Central memory CD4-positive, alpha-beta T cell (primary cell): ENCODE measurements at places on chromosomes 4 and X.
A peak's percentile ranks its signal among the peaks of the same experiment; 100 is the strongest.

DNA sequence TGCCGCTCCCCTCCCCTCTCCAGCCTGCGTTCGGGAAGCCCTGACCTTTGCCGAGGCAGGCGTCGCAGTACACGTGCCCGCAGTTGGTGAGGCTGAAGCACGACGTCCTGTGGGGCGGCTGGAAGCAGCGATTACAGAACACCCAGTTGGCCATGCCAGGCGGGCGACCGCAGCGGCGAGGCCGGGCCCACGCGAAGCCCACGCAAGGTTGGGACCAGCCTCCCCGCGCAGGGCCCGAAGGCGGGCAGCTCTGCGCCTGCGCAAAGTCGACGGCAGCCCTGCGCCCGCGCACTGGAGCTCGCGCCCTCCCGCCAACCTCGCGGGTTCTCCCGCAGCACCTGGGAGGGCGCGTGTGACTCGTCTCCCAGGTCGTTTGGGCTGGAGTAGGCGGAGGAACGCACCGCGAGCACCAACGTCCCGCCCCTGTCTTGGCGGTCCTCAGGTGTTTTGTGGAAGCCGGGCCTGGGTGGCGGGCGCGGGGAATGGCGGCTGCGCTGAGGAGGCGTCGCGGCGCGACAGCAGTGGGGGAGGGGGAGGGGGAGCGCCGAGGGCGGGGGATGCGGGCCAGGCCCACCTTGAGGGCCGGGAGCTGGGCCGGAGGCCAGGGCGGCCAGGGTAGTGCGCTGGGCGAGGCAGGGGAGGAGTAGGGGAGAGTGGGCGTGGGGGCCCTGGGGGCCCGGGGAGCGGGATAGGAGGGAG, at the start of gene RNF212:
Gene RNF212 (minus strand): TSS at position 254 of the 699 bp plus-strand sequence. CDS start 100 bp downstream, at position 154.
- DNase-seq: peak; percentile 50

DNA sequence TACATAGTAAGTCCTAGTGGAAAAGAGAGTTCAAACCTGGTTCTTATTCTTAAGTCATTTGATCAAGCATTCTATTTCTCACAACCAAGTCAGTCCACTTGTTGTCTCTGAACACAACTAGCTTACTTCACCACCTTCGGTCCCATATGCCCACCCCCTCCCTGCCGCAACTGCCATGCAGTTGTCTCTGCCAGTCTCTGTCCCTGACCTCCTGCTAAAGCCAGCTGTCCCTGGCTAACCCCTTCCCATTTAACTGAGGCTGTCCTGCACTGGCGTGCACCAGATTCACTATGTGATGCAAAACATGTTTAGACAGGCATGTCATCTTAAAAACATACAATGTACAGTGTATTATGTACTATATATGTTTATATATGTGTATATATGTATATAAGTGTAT, 12.7 kb downstream of the FRAS1 start:
- no peak for DNase-seq

GRCh38 chr4:43898836-43899235, 549.8 kb downstream of the KCTD8 start:
- no peak for DNase-seq

- peak; percentile 36 for DNase-seq
Measured at GRCh38 chrX:63250253-63250868, 100.8 kb downstream of the SPIN4 start.

- no peak for DNase-seq
Measured at GRCh38 chr4:113851816-113852215, 90.3 kb upstream of the CAMK2D start.

GRCh38 chr4:146142768-146143167, 32.8 kb upstream of the LSM6 start:
- no peak for DNase-seq

DNA sequence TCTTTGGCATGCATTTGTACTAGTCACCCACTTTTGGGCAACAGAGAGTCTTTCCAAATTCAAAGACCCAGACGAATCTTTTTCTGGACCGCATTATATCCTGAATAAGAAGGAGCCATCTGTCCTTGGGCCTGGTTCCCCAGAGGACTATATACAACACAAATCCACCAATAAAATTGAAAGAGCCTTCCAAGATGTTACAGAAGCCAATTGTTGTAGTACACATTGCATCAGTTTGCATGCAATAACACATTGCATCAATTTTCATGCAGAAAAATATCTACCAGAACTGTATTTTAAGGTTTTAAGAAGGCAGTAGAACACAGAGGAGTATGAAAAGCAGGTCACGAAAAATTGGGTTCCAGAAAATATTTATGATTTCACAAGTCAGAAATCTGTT, 203.2 kb downstream of the HTR2C start:
- DNase-seq: no peak

DNA sequence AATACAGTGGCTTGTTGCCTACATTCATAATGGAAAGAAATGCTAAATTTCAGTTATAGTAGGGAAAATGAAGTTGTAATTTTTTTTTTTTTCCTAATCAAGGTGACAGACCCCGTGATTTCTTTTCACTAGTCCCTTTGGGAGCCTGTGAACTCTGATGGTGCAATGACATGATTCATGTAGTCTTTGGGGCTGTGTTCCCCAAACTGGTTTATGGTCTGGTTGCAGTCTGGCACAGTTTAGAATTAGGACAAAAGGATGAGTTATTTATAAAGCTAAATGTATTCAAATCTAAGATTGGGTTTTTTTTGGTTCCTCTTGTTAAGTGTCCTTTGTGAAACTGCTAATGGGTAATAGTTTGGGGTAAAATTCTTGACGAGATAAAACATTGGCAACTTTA, 66.0 kb downstream of the REPS2 start:
- no peak for DNase-seq

GRCh38 chr4:181592221-181592745, 650.9 kb upstream of the TENM3 start:
- no peak for DNase-seq

- DNase-seq: no peak
Measured at GRCh38 chr4:175035905-175036304, 117.7 kb downstream of the ADAM29 start.

DNA sequence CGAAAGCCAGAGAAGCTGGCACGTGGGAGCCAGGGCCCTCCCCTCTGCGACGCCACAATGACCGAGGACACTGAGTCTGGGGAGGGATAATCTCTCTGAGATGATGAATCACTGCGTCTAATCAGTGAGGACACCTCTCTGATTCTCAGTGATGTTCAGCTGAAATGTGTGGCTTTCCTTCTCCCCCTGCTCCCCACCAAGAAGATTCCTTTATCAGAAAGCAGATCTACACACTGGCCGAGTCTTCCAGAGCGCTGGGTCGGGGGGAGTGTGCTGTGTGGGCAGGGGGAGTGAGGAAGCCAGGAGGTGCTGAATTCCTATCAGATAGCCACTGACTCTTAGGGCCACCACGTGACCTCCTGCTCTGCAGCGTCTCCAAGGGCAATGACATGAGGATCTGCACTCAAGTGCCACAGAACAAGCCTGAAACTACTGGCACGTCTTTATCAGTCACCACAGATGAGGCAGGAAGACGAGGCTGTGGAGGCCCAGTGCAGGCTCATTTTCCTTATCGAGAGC, 89.2 kb downstream of the GATB start:
- no peak for DNase-seq

- DNase-seq: no peak
Measured at GRCh38 chr4:52892880-52893279, 30.8 kb downstream of the RASL11B start.

- DNase-seq: peak; percentile 66
Measured at GRCh38 chr4:119628281-119629141, at the start of gene PDE5A. PDE5A (minus strand) TSS chr4:119628804; CDS start chr4:119628671, 133 bp downstream.

DNA sequence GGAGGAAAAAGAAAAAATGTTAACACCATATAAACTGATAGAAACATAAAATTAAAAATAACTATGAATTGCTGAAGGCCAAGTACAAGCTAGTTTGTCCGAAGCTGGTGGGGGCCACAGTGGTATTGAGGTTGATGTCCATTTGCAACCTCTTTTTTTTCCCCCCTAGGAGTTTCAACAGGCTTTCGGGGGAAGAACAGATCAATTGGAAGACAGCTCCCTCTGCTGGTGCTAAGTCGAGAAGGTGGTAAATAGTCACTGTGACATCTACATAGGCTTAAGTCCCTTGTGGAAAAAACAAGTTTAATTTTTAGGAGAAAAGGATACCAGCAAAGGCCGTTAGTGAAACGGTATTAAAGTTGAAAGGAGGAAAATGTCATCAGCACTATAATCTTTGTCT, 115.7 kb upstream of the ZXDA start:
- peak; percentile 30 for DNase-seq

DNA sequence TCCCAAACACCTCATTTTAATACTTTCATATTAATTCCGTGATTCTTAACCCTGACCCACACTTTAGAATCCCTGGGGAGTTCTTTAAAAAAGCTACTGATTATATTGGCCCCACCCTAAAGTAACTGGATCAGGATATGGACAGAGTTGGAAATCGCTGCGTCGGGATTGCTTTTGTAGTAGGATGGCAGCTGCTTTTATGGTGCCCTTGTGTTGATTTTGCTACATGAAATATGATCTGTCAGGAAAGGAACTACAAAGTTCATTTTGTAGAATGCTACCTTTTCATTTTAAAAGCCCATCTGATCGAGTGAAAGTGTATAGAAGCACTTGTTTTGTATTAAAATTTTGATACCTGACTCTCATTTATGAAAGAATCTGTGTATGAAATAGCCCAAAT, 43.6 kb downstream of the TMEM131L start:
- no peak for DNase-seq

DNA sequence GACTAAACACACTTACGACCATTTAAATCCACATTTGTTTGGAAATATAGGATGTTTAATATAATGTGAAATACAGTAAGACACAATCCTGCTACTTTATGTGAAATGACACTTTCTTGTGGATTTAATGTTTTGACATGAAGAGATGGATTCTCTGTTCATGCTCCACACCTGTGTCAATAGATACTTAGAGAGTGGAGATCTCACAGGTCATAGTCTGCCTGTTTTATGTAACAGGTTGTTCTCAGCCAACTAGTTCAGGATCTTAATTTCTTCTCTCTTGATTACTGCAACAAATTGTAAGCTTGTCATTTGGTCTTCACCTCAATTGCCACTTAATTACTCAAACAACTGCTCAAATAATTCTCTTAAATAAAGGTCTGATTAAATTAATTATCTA, 1621.2 kb downstream of the PCDH7 start:
- no peak for DNase-seq

GRCh38 chr4:85681221-85681657, 206.3 kb downstream of the ARHGAP24 start:
- no peak for DNase-seq

- no peak for DNase-seq
Measured at GRCh38 chrX:140524556-140524955, 19.7 kb upstream of the SOX3 start.

DNA sequence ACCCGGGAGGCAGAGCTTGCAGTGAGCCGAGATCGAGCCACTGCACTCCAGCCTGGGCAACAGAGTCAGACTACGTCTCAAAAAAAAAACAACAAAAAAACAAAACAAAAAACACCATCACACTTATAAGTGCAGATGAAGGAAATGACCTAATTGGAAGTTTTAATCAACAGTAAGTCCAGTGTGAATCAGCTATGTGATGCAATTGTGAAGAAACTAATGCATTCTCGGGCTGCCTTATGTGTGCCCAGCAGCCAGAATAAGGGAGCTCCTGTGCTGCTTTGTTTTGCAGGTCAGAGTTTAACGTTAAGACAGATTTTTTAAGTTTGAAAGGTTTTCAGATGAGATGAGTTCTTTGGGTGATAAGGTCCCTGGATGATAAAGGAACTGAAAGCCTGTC, 10.8 kb downstream of the DAPP1 start:
- DNase-seq: no peak

GRCh38 chr4:124044867-124045266, 648.3 kb downstream of the SPRY1 start:
- no peak for DNase-seq

DNA sequence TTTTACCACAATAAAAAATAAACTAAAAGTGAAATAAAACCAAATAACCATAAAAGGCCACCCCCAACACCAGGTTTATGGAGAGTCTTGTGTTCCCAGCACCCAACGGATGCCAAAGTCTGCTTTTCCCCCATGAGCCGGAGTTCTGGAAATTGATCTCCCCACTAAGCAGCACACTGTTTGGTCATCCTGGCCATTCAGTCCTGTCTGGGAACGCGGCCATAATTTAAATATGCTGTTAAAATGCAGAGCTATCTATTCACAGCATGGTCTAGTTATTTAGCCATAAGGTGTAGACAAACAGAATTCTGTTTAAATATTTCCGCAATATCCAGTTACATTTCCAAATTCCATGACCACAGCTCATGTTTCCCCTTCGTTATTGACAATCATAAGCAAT, 129.6 kb upstream of the TBL1X start:
- DNase-seq: no peak

GRCh38 chrX:111095974-111096895, at the start of gene PAK3:
PAK3 (plus strand) TSS chrX:111096191; CDS start chrX:111123104, 26,913 bp downstream.
- DNase-seq: peak; percentile 46

DNA sequence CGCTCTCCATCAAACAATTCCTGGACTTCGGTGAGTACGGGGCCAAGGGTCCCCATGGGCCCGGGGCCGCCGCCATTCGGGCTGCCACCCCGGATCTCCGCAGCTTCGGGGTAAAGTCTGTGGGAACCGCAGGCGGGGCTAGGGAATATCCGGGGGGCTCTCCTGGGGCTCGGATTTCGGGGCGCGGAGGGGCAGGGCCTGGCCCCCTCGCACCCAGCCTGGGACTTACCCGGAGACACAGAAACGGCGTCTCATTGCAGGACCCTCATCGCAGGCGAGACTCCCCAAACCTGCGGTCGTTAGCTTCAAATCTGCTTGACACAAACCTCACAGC, 413 bp downstream of the PDK3 start:
- no peak for DNase-seq

GRCh38 chr4:6781113-6781512, 1.4 kb upstream of the KIAA0232 start:
- no peak for DNase-seq

DNA sequence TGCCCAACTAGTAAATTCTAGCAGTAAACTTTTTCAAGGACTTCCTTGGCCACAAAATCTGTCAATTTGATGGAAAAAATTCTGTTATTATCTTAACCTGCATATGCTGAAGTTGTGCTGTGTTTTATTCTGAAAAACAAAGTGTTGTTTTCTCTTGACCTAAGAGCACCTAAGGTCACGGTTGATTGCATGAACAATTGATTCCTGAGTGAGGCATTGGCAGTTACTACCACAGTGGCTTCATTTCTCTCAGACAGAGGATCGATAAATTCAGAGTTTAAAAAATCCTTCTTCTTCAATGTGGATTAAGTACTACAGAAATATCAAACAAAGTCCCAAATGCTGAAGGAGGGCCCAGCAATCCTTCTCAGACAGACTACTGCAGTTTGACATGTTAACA, 6.2 kb downstream of the HDAC8 start:
- no peak for DNase-seq
